ENCODE measurements at places on chromosomes 1 and 21. TPM values are rescaled to one million over a fixed set of nuclear protein-coding genes. Genes with fewer than 3 reads are reported as not detected.

GRCh38 chr1:29760067-29760564, 523.8 kb downstream of the PTPRU start:
- DNase-seq: no peak

GRCh38 chr1:230517326-230517725, 91.2 kb upstream of the PGBD5 start:
- no peak for DNase-seq

DNA sequence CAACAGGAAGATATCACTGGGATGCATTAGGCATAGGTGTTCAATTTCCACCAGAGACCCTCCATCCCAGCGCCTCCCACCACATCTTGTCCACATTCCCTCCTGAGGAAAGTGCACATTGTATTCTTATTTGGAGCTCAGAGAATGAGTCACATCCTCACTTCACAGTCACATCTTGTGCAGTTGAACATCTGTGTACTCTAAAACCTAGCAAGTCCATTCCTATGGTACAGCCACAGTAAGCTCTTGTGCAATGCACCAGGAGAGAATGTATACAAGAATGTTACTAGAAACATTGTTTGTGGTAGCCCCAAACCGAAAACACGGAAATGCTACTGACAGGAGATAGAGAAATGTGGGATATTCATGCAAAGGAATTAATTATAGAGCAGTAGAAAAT, 1.6 kb upstream of the KDF1 start:
- DNase-seq: no peak

Gene APOBEC4
- total RNA-seq: not detected

DNA sequence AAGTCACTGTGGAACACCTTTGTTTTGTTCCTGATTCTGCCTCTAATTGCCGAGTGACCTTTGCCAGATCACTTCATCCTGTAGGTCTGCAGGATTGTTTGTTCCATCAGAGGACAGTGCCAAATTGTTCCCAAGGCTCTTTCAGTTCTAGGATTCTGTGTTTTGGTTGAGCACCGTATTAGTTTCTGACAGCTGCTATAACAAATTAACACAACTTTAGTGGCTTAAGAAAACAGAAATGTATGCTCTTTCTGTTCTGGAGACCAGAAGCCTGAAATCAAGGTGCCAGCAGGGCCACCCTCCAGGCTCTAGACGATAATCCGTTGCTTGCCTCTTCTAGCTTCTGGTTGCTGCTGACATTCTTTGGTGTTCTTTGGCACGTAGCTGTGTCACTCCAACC, 3.4 kb upstream of the PIGR start:
- no peak for DNase-seq

Gene PADI1
- total RNA-seq: not detected

- DNase-seq: no peak
These were observed 26.4 kb downstream of the FNBP1L start for GRCh38 chr1:93474321-93474720.

GRCh38 chr1:27862671-27863537, 9.4 kb upstream of the THEMIS2 start:
- DNase-seq: peak; percentile 27

Gene EPHA2
- total RNA-seq: not detected

Measured in natural killer cell (primary cell).